Fibroblast of skin of abdomen (primary cell): ENCODE measurements at places on chromosomes 4 and X.
A peak's percentile ranks its signal among the peaks of the same experiment; 100 is the strongest.

DNA sequence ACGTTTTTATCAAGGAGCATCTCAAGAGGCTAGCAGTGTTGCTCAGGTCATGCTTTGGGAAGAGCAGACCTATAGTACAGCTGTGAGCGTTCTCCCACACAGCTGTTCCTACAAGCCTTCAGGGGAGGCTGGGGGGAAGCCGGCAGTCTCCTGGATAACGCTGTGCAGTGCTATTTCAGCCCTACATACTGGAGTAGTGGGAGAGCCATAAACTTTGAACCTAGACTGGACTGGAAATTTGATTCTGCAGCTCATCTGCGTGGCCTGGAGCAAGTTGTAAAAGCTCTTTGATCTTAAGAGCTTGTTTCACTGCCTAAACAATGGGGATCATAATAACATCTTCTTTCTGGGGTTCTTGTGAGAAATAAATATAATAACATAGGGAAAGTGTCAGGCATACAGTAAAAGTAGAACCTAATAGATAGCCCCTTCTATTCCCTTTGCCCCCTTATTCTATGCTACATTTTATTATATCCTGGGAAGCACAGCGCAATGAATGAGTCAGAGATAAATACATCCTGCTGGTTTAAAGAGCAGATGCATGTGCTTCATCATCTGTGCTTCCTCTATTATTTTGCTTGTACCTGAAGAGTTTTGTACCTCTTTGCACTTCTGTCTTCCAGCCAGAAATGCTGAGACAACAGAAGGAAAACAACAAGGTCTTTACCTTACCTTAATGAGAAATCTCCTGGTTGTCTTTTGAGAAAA lies 14.7 kb upstream of the AMBN start:
- DNase-seq: no peak

DNA sequence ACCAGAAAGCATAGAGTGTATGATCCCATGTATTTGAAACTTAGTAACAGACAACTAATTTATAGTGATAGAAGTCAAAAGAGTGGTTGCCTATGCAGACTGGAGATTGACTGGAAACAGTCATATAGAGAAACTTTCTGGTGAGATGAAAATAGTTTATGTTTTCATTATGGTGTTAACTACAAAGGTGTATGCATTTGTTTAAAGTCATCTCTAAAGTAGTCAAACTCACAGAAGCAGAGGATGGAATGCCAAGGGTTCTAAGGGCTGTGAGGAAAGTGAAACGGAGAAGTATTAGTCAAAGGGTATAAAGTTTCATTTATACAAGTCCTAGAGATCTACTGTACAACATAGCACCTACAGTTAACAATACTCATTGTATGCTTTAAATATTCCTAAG lies 45.8 kb downstream of the ENOX2 start:
- no peak for DNase-seq

GRCh38 chr4:1717129-1718094 lies 3.7 kb downstream of the TMEM129 start:
- DNase-seq: no peak

DNA sequence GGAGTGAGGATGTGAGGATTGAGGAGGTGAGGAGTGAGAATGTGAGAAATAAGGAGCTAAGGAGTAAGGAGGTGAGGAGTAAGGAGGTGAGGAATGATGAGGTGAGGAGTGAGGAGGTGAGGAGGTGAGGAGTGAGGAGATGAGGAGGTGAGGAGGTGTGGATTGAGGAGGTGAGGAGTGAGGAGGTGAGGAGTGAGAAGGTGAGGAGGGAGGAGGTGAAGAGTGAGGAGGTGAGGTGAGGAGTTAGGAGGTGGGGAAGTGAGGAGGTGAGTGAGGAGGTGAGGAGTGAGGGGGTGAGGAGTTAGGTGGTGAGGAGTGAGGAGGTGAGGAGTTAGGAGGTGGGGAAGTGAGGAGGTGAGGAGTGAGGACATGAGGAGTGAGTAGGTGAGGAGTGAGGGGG lies 74.8 kb upstream of the MXD4 start:
- DNase-seq: no peak

DNA sequence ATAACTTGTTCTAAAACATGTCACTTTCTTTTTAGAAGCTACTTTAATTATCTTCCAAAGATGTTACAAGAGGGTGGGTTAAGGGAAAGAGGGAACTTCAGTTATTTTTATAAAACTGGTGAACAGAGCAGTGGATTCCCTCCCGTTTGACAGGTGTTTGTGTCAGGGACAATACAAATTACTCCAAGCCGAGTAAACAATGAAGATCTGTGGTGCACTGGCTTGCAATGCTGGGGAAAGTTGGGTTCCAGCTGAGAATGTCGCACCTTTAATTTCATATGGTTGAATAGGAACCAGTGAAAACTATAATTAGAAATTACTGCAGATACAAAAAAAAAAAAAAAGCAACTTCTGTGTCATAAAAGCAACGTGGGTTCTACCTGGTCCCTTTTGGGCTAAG lies 98.6 kb upstream of the TTC29 start:
- DNase-seq: no peak

DNA sequence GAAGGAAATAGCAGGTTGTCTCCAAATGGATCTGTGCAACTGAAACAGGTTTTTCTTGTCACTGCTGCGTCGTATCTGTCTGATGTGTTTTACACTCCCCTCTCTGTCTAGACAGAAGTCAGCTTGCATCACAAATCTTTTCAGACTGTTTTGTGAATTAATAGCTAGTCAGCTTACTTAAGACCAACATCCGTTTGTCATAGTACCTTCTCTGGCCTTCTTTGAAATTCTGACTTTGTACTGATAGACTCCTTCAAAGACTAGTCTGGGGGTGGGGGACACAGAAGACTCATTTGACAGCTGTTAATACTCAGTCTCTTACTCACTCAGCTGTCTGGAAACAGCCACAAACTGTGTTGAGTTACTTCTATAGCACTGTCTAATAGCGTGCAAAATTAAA lies 197.8 kb downstream of the PALLD start:
- DNase-seq: peak; percentile 97

DNA sequence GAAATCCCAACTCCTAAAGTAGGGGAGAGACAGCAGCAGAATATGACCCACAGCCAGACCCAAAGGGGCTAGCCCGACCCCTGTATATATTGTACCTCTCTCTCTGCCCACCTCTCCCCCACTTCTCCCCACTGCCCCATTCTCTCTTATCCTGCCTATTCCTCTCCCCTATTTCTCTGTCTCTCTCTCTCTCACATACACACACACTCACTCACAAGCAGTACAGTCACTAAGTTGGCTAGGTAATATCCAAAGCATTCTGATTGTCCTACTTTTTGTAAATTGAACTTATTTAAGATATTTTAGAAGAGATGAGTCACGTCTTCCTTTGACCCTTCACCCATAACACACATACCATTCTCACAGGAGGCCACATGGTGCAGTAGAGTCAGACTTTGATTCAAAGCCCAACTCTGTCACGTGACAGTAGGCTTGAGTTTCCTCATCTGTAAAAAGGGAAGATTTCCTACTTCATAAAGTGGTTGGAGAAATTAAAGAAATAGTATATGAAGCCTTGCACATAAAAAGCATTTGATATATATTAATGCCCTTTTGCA lies 29.5 kb downstream of the SRPX2 start:
- DNase-seq: peak; percentile 57

GRCh38 chrX:102339312-102340298 lies 92.6 kb downstream of the NXF2 start:
- no peak for DNase-seq

DNA sequence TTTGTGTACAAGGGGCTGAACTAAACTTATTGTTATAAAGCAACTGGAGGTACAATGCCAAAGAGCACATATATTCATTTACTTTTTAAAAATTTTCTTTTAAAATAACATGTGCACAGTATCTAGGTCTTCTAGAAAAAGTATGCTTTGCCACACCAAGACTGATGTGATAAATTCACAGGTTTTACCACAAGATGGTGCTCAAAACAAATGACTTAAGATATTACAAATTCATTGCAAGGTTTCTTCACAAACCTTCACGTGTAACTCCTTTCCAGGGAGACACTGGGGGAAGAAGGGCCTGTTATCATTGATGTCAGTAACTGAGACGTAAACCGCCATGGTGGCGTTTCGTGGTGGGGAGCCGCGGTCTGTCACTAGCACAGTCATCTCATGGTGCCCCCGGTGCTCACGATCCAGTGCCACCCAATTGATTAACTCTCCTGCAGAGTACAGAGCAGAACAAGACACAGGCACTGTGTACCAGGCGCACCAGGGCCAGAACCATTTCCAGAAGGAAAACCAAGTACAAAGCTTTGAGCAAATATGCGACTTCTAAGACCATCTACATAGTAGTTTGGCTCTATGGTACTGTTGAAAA lies 162.2 kb downstream of the DCHS2 start:
- peak; percentile 30 for DNase-seq

DNA sequence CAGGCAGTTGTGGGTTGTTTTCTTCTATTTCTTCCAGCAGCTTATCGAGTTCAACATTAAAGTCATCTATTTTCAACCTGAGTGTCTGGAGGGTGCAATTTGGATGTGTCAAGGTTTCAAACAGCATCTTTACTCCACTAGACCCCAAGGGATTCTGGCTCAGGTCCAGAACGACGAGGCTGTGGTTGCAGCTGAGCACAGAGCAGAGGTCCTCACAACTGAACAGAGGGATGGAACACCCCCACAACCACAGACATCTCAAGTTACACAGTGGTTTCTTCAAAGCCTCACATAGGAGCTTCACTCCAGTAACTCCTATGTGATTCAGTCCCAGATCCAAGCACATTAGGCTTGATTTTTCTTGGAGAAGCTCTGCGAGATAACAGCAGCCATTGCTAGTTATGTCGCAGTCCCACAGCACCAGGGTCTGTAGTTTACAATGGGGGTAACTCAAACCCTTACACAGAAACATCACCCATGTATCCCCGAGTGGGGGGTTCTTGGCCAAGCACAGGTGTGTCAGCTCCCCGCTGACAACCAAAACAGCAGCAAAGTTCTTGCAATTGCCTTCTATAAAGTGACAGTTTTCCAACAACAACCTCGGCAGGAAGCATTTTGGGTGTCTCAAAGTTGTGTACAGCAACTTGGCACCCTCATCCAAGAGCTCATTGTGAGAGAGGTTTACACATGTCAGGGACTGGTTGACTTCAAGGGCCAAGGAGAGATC lies 2.8 kb downstream of the NLRP2B start:
- DNase-seq: no peak

- DNase-seq: no peak
Observed at GRCh38 chr4:148061795-148062194, 329.9 kb downstream of the ARHGAP10 start.

- DNase-seq: no peak
Observed at GRCh38 chr4:56048383-56048701, 99.6 kb downstream of the CEP135 start.

DNA sequence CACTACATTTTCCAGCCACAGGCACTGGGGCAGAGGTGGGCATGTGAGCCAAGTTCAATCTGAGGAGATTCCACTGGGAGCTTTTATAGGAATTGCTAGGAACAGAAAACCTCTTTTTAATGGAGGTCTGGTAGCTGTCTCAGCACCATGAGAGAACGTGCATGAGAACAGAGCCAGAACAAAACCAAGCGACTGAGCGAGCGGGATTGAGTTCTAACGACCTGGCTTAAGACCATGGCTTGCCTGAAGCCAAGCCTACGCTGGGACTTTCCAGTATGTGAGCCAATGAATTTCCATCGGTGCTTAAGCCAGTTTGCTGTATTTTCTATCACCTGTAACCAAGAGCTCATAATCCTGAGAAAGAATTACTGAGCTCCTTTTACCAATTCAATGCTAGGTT lies 183.7 kb downstream of the NR3C2 start:
- no peak for DNase-seq

DNA sequence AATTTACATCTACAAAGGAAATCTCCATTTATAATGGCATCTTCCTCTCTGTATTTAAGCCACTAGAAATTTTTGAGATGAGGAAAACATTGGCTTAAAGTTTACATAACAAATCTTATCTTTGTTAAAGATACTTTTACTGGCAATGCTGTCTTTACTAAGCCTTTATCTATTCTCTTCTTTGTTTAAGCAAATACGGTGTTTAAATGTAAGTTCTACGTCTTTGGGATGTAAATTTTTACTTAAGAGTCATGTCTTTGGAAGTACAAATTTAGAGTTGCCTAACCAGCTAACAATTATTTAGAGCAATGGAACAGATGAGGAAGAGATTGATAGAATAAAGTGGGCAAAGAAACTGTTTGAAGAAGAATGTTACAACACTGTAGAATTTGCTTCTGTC lies 1024.0 kb upstream of the PCDH10 start:
- DNase-seq: no peak

- DNase-seq: peak; percentile 54
Observed at GRCh38 chrX:12791257-12792228, at the start of gene PRPS2. TSS of gene PRPS2 (plus strand) at chrX:12791412. CDS start at chrX:12791498, 86 bp downstream.

- DNase-seq: peak; percentile 44
Observed at GRCh38 chr4:683982-684622, 4.8 kb downstream of the SLC49A3 start.

GRCh38 chr4:2697995-2698414 lies 58.1 kb downstream of the TNIP2 start:
- no peak for DNase-seq

DNA sequence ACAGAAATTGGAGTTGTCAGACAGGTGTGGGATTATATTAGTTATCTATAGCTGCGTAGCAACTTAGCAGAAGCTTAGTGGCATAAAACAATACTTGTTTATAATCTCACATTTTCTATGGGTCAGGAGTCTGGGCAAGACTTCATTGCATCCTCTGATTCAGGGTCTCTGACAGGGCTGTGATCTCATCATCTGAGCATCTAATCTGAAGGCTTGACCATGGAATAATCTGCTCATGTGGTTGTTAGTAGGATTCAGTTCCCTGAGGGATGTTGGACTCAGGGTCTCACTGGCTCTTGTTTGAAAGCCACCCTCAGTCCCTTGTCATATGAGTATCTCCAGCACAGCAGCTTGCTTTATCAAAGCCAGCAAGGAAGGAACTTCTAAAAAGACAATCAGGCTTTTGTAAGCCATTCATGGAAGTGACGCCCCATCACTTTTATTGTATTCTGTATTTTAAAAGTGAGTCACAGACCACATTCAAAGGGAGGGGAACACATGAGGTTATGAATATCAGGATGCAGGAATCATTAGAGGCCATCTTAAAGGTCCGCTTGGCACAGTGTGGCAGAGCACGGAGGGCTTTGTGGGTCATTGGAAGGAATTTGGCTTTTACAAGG lies 37.2 kb upstream of the FAM9B start:
- DNase-seq: no peak

DNA sequence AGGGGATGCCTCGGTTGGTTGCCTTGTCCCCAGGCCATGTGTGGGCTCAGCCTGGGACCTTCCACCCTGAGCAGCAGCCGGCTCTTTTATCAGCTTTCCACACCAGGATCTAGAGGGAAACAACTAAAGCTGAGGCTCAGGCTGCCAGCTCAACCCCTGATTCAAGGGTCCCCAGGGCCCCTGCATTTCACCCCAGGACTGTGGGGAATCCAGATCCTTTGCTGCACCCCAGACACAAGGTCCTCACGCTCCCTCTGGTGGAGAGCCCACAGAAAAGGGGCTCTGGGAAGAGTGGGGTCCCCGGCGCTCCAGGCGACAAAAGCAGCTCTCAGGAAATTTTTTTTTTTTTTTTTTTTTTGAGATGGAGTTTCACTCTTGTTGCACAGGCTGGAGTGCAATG lies 64.3 kb downstream of the ZFYVE28 start:
- DNase-seq: peak; percentile 8
